EL (cell line): ENCODE measurements at places on chromosomes 6 and 20.
A peak's percentile ranks its signal among the peaks of the same experiment; 100 is the strongest.

DNA sequence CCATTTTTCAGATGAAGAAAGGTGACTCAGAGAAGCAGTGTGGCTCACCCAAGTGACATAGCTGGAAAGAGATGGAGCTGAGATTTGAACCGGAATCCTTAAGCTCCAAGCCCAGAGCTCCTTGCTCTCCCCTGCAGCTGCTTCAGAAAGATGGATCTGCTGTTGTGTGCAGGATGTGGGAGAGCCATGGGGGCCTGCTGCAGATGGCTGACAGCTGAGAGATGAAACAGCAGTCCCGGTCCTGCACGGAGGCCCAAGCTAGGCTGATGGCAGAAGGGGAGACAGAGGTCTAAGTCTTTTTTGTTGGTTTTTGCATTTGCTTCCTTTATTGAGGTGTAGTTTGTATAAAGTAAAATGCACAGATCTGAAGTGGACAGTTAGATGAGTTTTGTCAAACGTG, 69.8 kb upstream of the FOXP4 start:
- no peak for DNase-seq

DNA sequence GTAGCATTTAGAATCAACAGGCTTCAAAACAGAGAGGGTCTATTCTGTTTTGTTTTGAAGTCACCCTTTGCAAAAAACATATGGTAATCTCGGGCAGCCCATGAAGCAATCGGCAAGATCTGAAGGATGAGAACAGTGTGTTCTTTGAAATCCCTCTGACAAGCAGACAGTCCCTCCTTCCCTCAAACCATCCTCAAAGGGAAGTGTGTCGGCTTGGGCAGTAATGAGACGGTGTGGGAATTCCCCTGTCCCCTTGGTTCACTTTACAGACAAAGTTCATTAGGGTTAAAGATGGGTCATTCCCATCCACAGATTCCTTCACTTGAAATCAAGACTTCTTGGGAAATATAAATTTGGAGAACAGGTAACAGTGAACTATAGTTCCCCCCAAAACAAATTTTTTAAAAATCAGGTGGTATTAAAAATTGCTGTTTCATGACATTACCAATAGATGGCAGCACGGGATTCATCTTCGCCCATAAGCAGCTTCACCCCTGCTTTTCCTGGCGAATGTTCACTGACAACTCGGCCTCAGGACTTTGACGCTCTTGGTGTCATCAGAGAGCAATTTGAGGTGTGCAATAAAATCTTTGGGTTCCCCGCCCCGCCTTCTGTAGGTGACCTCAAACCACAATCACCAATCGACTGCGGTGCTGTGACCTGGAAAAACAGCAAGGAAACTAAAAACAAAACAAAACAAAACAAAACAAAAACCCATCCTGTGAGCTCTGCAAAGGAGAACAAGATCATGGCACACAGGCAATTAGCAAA, 159.3 kb upstream of the TNFAIP3 start:
- DNase-seq = peak; percentile 76

DNA sequence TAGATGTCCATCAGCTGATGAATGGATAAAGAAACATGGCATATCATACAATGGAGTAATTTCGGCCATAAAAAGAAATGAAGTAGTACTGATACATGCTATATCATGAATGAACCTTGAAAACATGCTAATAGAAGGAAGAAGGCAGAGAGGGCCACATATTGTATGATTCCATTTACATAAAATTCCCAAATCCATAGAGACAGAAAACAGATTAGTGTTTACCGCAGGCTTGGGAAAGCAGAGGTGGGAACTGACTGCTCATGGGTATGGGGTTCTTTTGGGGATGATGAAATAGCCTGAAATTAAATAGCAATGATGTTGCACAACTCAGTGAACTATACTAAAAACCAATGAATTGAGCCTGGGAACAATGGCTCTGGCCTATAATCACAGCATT, 58.3 kb downstream of the SERAC1 start:
- DNase-seq = no peak

GRCh38 chr6:30769853-30770524, 25.6 kb upstream of the IER3 start:
- no peak for DNase-seq

DNA sequence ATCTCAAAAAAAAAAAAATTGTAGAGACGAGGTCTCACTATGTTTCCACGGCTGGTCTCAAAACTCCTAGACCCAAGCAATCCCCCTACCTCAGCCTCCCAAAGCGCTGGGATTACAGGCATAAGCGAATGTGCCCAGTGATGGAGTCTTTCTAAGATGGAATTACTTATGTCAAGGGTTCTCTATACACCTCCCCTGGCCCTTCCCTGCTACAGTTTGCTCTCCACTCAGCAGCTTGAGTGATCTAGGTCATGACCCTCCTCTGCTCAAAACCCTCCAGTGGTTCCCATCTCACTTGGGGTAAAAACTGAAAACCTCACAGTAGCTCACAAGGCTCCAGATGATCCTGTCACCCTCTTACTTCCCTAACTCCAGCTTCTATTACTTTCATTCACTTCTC, 1.8 kb upstream of the DNPH1 start:
- DNase-seq = no peak

- DNase-seq = no peak
Observed at GRCh38 chr20:44827401-44827800, 17.1 kb upstream of the RIMS4 start.

GRCh38 chr6:157046776-157047175, 269.6 kb downstream of the ARID1B start:
- DNase-seq = no peak

- DNase-seq = no peak
Observed at GRCh38 chr6:170143401-170144150, 147.3 kb downstream of the DLL1 start.

DNA sequence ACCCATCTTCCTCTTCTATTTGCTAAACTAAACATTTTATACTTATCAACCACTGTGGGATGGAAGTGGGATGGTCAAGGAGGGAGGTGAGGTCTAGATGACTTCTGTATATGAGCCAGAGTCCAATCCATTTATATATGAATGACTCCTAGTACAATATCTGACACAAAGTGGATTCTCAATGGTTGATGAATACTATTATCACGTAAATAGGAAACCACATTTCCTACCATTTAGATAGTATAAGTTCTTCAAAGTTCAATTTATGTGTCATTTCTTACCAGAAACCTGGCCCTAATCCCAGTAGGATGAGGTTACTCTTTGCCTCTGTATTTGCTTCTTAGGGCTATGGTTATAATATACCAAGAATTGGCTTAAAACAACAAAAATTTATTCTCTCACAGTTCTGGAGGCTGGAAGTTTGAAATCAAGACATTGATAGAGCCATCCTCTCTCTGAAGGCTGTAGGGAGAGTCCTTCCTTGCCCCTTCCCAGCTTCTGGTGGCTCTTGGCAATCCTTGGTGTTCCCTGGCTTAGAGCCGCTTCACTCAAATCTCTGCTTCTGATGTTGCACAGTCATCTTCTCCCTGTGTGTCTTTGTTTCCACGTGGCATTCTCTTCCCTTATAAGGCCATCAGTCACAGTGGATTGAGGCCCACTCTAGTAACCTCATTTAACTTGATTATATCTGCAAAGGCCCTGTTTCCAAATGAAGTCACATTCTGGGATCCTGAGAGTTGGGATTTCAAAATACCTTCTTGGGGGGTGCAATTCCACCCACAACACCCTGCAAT, 41.0 kb upstream of the RAB23 start:
- DNase-seq = peak; percentile 90

DNA sequence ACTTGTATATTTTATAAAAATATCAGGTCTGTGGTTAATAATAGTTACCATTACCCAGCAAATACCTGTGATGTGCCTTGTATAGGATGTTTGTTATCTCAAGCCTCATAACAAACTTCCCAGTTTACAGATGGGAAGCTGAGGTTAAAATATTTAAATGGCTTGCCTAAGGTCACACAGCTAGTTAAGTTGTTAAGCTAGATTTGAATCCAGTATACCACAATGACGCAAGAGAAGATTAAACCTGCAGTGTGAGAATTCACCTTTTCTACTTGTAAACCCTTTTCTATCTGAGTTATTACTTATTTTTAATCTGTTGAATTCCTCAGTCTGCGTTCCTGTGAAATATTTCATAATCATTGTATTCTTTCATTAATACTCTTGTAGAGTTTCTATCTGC, 4.9 kb downstream of the DSP start:
- DNase-seq = no peak

- no peak for DNase-seq
Observed at GRCh38 chr20:49641683-49642656, 71.7 kb downstream of the B4GALT5 start.

GRCh38 chr20:40265825-40266533, 423.1 kb downstream of the MAFB start:
- peak; percentile 36 for DNase-seq

DNA sequence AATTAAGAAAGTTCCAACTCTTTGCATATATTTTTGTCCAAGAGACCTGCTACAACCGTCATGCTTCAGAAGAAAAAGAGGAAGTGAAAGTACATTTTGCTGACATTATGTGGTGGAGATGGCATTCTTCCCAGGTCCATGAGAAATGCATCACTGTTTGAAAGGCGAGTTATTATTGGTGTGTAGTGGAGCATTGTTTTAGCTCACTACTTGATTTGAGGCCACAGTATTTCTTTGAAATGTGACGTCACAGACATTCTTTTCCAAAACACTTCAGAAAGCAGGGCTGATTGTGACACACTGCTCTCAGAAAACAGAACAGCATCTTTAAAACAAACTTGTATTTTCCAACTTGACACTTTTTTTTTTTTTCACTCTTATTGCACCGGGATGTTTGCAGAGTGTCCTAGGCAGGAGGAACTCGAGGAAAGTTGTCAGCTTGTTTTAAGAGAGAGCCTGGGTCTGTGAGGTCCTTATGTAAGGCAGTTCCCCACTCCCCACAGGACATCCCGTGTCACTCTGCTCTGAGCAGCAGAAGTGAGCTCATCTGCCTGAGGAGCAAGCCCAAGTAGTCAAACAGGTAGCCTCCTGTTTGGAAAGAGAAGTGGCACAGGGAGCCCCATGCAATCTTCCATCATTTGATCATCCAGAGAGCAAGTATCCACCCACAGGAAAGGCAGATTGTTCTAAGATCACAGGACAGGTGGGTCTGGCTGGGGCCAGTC, 1.1 kb downstream of the SPTLC3 start:
- DNase-seq = peak; percentile 85

DNA sequence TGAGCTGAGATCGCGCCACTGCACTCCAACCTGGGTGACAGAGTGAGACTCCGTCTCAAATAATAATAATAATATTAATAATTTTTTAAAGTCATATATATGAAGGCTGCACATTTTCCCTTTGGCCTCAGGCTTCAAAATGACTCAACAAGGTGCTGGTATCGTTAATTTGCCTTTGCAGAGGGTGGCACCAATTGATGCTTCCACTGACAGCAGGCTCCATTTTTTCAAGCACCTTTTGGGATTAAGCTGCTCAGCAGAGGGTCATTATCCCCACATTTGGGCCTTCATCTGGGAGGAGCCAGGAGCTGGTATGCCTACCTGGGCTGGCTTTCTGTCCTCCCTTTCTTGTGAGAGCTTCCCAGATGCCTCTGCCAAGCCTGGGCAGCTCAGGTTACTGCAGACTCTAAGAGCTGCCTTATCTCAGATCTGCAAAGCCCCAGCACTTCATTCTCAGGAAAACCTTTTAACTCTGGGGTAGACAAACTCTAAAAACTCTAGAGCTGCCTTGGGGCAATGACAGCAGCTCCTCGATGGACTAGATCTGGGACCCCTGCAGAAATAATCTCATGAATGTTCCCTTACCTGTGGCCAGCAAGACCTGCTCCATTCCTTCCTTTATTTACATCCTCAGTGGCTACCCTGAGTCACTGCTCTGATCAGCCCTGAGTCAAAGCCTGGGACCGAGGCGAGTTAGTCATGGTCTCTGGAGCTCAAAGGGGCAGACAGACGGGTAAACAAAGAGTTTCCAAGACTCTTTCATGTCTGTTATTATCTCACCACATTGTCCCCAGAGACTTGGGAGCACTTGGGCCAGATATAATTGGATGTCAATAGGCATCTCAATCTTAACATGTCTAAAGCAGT, 80.0 kb upstream of the EYA2 start:
- peak; percentile 75 for DNase-seq

DNA sequence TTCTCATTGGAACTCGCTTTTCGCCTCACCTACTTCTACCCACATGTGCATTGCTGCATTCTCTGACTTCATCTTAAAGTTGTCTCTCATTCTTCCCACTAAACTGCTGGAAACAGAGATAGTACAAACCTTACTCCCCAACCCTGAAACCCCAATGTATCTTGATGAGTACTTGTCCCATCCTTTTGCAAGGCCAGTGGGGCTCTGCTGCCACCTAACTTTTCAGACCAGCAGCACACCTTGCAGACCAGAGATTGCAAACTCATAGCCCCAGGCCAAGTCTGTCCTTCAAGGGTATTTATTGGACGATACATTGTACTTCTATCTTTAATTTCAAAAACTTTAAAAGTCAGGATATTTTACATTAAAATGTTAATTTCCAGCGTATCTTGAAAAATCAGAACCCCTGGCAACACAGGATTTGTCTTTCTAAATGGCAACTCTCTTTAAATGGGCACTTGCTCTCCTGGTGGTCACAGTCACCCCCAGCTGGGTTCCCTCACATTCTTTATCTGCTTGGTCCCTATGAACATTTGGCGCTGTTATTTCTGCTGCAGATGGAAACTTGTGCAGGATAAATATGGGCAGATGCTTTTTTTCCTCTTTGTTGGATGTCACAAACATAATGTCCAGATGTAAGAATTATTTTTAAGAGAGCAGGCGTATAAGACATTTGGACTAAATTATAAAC, 83.9 kb downstream of the SOD2 start:
- DNase-seq = peak; percentile 45

- no peak for DNase-seq
Observed at GRCh38 chr6:150981095-150981494, 115.6 kb downstream of the MTHFD1L start.
